ENCODE measurements at places on chromosomes 2 and 18.
A peak's percentile ranks its signal among the peaks of the same experiment; 100 is the strongest.

DNA sequence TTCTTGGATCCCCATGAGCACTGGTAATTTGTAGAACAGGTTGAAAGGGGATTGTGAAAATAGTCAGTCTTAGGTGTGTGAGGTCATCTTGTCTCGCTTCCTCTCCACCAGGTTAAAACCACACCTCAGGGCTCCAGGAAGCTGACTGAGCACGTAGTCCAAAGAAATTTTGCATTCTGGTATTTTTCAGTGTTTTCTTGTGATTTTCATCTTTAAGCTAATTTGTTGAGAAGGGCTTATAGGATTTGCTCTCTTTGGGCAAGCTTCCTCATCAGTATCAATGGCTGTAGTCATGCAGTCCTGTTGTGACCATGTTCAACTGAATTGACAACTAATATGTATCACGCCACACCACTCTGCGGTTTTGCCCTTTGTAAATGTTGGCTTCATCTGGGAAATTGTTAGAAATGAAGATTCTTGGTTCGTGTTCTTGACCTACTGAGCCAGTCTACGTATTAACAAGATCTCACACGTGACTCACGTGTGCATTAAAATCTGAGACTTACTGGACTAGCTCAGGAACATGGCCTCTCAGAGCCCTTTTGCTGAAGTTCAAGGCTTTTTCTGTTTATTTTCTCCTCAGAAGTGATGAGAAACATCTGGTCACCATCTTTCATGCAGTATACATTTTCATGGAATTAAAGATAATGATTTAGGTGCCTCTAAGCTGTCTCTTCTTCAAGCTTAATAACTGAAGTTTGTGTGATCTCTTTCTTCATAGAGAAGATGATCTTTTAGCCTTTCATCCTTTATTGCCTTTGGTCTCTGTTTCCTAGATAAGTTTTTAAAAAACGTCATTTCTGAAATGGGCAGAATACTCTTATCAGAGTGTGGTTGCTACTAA is 32.8 kb downstream of the FMNL2 start:
- DNase-seq = no peak

GRCh38 chr2:110993557-110994231 is 127.0 kb upstream of the BCL2L11 start:
- peak; percentile 37 for DNase-seq

- no peak for DNase-seq
Measured at GRCh38 chr2:138720035-138720838, 60.0 kb downstream of the NXPH2 start.

DNA sequence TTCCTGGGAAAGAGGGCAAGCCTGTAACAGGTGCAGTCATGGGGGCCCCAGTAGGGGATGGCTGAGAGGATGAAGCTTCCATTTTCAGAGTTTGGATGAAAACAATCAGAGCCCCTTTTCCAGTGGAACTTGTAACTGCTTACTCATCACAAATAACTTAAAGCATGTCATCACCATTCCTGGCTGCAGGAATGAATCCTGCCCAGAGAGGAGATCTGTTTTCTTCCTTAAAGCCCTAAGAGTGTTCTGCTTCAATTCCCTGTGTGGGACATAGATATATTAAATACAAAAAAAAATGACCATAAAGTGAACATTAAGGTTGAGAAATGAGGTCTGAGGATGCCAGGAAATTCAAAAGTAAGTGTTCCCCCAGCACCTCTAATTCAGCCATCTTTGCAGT is 183.4 kb upstream of the MEIS1 start:
- DNase-seq = no peak

DNA sequence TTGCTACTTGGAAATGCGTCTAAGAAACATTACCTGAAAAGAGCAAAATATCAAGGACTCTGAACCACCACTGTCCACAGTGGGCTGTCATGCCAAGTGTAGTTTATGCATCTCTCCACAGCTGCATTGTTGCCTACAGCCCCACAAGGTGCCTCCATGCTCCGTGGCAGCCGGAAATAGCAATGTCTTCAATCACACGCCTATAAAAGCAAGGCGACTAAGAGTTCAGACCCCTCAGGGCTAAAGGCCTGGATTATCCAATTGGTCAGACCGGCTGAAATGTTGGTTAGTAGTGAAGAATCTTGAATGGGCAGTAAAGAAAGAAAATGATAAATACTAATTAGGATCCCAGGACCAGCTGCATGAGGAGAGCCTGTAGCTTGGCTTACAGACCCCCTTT is 114.0 kb upstream of the SLC35G4 start:
- no peak for DNase-seq

- no peak for DNase-seq
Measured at GRCh38 chr2:147577323-147577997, 267.4 kb upstream of the ACVR2A start.

DNA sequence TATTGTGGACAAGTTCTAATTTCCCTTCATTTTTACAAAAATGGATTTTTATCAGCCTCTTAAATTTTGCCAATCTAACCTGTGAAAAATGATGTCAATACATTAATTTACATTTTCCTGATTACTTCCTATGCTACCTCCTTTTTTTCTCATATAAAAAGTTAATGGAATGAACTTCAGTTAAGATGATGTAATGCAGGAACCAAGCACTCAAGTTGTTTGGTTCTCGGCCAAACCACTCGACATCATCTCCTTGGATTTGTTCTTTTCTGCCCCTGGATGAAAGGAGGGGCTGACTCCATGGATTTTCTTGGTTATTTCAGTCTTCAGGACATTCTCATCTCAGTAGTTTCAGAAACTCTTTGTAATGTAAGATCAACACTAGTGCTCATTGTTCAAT is 253.1 kb upstream of the NXPH2 start:
- no peak for DNase-seq

- DNase-seq = no peak
Measured at GRCh38 chr2:217822296-217823252, 180.2 kb downstream of the TNS1 start.

DNA sequence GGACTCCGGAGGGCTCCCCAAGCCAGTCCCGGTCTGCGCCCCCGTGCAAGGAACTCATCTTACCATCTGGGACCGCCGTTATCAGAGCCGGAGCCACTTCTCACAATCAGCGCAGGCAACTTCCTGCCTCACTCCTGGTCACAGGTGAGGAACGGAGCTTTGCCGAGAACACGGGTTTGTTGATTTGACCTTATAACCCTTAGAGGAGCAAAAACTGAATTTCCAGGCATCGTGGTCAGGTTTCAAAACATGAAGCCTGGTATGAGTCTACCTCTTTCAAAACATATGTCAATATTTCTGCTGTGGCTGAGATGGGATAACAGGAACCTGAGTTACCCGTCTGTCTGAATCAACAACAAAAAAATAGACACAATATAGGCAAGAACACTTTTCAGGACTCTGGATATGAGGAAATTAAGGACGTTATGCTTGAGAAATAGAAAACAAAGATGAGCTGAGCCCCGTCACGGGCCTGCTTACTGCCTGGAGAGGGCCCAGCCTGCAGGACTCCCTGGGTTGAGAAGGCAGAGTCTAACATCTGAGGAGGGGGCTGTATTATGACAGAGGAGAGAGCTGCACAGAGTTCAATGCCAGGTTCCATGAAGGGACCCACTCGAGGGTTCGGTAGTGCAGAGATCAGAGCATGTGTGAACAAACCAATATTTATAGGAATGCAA is 148.7 kb downstream of the NDUFA10 start:
- no peak for DNase-seq

GRCh38 chr2:88666576-88666975 is 24.9 kb upstream of the RPIA start:
- DNase-seq = no peak

DNA sequence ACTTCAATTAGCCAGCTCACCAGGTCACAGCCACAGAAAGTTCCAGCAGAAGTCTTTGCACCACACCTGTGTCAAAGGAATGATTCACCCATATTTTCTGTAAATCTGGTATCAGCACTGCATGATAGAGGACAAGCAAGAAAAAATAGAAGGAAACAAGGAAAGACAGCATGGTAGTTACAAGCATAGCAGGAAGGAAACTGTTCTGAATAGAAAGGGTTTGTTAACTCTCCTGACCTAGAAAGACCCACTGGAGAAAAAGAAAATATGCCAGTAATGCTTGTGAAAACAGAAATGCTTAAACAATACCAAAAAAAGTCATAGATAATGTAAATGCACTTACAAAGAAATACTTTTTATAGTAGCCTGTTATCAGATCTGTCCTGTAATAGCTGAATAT is 40.8 kb downstream of the SCRN3 start:
- DNase-seq = no peak

DNA sequence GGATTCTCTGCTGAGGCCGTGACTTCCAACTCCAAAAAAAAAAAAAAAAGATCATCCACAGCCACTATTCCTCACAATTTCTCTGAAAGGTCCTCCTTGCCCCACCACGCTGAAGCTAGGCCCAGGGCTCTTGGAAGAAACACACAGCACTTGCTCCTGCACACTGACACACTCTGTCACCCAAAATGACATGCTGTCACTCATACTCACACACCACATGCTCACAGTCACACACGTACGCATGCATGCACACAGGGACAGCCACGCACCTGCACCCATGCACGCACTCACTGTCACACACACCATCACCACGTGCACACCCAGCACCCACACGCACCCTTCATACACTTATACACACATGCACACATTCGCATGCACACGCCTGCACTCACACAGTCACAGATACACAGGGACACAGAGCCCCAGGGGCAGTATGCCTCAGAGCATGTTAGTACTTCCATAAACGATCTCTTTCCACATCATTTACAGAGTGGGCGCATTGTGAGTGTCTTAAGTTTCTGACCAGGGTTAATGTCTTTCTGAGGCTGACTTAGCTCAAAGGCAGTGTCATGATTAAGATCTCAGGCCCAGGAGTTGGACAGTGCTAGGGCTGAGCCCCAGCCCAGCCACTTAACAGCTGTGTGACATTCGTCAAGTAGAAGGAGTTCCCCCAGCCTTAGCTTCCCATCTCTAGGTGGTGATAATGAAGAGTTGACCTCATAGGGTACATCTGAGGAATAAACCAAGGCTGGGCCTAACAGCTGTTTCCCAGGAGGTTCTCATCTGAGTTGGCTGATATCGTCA is 93.4 kb downstream of the GLI2 start:
- DNase-seq = no peak

DNA sequence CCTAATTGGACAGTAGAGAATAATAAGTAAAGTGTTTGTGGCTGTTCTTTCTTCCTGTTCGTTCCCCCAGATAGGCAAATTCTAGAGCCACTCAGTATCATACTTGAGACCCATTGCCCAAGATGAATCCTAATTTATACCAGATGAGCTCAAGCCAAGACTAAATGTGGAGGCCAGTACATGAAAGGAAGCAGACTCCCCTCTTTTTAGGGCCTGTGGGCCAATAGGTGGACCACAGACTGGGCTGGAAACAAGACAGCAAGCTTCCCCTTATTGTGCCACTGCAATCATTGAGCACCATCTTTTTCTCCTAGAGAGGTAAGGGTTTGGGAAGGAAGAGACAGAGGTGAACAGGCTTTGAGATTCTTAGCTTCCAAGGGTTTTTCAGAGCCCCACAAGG is 141.9 kb downstream of the MGAT5 start:
- no peak for DNase-seq

- peak; percentile 93 for DNase-seq
Measured at GRCh38 chr2:47344890-47345589, 57.9 kb upstream of the MSH2 start.

- peak; percentile 13 for DNase-seq
Measured at GRCh38 chr2:289362-290089, 1.6 kb upstream of the ALKAL2 start.

- peak; percentile 2 for DNase-seq
Measured at GRCh38 chr2:127174136-127174535, 46.0 kb downstream of the CYP27C1 start.

- no peak for DNase-seq
Measured at GRCh38 chr2:239588451-239589269, 187.8 kb upstream of the HDAC4 start.

GRCh38 chr2:72833084-72833714 is 7.4 kb upstream of the EXOC6B start:
- no peak for DNase-seq

DNA sequence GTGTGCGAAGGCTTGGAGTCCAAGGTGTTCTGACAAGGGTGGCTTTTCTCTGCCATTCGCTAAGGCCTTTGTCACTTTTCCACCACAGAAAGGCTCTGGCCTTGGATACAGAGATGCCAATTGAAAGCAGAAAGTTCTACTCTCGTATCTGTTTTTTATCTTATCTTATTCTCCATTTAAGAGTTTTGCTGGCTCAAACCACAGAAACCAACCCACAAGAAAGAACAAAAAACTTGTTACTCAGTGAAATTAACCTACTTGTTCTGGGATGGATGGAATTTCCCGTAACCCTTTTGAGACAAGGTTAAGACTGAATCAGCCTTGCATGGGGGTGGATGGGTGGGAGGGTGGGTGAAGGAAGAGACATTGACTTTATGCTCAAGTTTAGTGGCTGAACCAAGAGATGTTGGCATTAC is 221.7 kb downstream of the CDH20 start:
- no peak for DNase-seq

DNA sequence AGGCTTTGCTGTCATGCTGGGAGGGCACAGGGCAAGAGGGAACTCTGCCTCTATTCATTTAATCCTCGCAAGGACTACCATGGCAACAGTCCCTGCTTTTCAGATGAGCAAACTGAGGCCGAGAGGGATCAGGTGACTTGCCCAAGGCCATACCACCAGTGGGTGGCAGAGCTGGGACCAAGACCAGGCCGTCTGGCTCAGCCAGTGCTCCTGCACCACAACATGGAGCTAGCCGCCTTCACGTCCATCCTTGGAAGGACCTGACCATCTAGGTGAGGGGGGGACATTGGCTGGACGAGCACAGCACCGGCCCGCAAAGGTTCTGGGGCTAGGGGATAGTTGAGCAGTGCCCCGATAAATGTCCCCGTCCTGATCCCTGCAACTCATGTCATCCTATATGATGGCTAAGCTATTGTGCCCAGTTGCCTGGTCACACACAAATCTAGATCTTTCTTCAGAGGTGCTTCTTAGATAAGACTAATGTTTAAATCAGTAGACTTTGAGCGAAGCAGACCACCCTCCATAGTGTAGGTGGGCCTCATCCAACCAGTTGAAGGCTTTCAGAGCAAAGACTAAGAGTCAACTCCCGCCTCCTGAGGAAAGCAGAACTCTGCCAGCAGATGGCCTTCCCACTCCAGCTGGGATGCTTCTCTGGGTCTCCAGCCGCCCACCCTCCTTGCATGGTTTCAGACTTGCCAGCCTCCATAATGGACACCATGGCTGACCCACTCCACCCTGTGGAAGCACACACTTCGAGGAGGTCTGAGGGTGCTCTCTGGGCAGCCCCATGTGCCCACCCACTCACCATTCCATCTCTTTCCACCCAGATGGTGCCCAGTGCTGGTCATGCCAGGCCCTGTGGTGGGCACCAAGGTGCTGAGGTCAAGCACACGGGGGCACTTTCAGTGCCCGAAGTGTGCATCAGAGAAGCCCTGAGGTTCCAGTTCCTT is 214.8 kb upstream of the RAB6C start:
- DNase-seq = no peak

DNA sequence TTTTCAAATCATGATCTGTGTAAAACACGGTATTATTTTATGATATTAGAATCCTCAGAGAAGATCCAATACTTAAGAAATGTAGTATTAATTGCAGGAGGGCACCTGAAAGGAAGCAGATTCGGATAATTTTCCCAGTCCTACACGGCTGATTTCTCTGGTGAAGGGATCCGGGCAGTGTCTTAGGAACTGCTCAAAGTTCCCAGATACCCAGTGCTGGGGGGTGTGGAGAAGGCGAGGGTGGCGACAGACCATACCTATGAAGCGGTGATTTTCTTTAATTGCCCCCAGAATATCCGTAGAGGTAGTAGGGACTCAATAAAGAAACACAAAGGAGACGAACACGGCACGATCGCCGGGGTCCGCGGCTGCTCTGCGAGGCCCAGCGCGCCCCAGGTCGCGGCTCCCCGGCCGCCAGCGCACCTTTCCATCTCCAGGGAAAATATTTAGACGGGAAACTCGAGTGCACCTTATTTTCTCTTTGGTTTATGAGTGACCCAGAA is 1.4 kb upstream of the SOX11 start:
- no peak for DNase-seq

Data from NCI-H774 (cell line).